ENCODE measurements at places on chromosomes 12 and 14.

GRCh38 chr12:96420277-96420835 is 20.1 kb upstream of the CDK17 start:
- peak; percentile 66 for DNase-seq

- no peak for DNase-seq
Observed at GRCh38 chr12:50192236-50192635, 25.1 kb upstream of the CERS5 start.

GRCh38 chr12:52245259-52245961 is 12.4 kb downstream of the KRT7 start:
- DNase-seq = no peak

GRCh38 chr12:108575199-108575912 is 13.0 kb downstream of the ISCU start:
- no peak for DNase-seq

GRCh38 chr12:12156828-12157227 is 86.1 kb downstream of the BCL2L14 start:
- DNase-seq = no peak

GRCh38 chr12:49347311-49348193 is 864 bp downstream of the DNAJC22 start:
- peak; percentile 77 for DNase-seq

- DNase-seq = no peak
Observed at GRCh38 chr12:19154686-19155085, 25.2 kb downstream of the PLEKHA5 start.

DNA sequence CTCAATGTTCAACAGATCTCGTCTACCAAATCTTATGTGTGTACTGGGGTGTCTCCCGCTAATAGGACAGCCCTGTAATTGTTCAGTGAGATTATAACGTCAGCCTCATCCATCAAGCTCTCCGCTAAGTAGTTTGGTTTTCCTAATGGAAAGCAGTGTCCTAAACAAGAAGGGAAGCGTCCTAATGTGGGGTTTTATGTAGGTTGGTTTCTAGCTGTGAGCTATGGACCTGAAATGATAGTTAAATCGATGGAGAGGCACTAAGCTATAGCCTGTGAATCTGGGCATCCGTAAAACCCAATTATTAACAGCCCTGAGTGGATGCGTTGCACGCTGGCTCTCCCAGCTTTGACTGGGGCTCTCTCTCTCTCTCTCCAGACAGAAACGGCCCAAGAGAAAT is 9.2 kb upstream of the MAP1LC3B2 start:
- no peak for DNase-seq

DNA sequence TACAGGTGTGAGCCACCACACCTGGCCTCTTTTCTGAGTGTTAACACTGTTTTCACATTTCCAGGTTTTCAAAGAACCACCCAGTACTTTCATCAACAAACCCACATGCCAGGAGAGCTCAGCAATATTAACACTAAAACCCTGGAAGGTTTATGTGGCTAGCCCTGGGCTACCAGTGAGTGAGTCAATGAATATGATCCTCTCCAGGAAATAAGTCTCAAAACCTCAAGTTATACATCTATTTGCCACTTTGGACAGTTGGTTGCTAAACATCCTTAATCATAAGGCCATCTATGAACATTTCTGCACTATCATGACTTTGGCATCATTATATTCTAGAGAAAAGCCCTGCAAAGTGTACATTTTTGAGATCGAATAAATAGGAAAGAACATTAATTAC is 6.3 kb upstream of the CDKL1 start:
- no peak for DNase-seq

- DNase-seq = peak; percentile 97
Observed at GRCh38 chr12:75585330-75585729, 73.9 kb upstream of the KRR1 start.

DNA sequence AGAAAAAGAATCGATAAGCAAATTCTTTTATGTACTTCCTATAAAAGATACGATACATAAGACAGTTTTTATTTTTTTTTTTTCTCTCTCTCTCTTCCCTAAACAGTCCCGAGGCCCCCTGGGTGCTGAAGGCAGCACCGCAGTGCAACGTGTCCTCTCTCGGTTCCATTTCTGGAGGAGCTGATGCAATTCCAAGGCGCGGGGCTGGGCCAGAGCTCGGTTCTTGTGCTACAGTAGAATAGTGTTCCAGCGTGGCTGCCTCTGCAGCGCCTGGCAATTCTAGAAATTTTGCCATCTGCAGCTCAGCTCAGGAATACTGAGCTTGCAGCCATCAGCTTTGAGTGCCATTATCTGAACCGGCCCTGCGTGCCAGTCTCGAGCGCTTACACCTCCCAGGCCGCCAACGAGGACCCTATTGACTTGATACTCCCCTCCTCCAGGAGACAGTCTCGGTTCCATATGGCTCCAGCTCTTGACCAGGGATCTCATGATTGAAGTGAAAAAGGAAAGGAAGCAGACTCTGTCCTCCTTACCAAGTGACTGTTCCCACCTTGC is 630 bp downstream of the ALDH1L2 start:
- DNase-seq = peak; percentile 86

DNA sequence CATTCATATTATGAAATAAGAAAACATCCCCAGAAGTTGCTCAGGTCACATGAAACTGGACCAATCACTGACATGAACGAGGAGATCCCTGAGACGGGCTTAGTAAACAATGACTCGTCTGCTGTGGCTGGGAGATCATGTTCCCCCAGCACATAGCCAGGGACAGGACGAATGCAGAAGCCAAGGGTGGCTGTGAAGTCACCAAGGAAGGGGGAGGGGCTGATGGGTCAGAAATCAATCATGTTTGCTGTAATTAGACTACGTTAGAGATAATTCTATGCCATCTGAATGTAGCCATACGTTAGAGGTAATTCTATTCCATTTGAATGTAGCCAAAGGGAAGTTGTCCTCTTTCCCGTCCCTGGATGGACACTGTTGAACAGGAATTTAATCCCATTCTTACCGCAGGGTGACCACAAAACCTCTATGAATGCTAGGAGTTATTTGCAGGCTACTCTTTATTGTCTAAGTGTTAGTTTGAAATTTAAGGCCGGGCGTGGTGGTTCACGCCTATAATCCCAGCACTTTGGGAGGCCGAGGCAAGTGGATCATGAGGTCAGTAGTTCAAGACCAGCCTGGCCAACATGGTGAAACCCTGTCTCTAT is 332.9 kb downstream of the TMEM132D start:
- peak; percentile 74 for DNase-seq

- peak; percentile 67 for DNase-seq
Observed at GRCh38 chr12:70772836-70773235, 135.6 kb upstream of the PTPRB start.

- DNase-seq = no peak
Observed at GRCh38 chr12:133156125-133156690, 25.1 kb upstream of the ZNF268 start.

DNA sequence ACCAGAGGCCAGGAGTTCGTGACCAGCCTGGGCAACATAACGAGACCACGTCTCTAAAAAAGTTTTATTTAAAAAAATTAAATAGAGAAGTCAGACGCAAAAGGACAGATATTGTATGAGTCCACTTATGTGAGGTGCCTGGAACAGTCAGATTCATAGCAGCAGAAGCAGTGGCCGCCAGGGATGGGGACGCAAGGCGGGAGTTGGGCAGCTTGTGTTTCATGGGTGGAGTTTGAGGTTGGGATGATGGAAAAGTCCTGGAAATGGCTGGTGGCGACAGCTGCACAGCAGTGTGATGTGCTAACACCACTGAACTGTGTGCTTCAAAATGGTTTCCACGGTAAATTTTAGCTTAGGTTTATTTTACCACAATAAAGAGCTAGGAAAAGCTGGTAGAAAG is 57.6 kb upstream of the DDX11 start:
- no peak for DNase-seq

DNA sequence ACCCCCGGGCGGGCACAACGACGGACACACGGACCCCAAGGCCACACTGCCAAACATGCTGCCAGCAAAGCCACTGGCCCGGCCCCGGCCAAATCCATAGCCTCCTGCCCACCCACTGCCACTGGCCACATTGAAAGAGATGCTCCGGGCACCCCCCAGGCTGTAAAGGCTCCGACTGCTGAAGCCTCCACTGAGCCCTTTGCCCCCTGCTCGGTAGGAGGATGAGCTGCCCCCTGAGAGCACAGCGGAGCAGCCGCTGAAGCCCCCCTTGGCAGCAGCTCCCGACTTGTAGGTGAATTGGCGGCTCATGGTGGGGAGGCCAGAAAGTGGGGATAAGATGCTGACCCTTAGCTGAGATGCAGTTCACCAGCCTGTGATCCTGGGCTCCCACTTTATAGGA is at the start of gene KRT73:
Gene KRT73 (minus strand): TSS at position 344 of the 400 bp plus-strand sequence. CDS start 35 bp downstream, at position 309.
- no peak for DNase-seq

DNA sequence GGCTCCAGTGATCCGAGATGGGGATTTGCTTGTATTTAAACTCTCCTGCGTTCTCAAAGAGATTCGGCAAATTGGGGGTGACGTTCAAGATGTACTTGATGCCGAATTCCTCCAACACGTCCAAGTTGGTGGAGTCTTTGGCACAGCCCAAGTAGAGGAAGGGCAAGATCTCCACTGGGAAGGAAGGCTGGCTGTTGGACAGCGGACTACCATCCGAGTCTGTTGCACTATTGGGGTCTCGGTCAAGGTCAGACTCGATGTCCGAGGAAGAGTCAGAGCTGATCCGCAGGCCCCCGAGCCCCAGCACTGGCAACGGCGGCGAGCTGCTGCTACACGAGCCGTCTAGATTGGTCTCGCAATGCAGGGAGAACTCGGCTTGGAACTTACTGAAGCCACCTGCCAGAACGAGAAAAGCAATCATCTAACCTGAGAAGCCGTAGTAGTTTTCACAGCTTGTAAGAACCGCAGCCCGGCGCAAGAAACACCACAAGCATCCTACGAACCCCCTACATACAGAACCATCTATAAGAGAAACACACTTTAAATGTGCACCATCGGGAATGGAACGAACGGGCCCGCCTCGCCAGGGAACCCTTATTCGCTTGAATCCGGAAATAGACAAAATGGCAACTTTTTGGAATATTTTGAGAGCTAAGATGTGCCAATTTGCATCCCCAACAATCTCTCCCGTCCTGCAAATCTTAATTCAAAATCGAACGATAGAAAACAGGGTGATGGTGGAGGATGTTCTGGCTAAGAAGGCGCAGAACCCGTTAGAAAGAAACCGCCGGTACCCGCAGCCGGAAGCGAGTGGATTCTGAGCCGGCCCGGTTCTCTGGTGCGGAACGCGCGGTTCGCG is 1.4 kb downstream of the DUSP6 start:
- DNase-seq = peak; percentile 11

- DNase-seq = no peak
Observed at GRCh38 chr12:54060174-54060974, 6.7 kb downstream of the HOXC4 start.

GRCh38 chr12:66149702-66150398 is 19.3 kb upstream of the LLPH start:
- no peak for DNase-seq

- no peak for DNase-seq
Observed at GRCh38 chr14:99166506-99166905, 105.5 kb downstream of the BCL11B start.

DNA sequence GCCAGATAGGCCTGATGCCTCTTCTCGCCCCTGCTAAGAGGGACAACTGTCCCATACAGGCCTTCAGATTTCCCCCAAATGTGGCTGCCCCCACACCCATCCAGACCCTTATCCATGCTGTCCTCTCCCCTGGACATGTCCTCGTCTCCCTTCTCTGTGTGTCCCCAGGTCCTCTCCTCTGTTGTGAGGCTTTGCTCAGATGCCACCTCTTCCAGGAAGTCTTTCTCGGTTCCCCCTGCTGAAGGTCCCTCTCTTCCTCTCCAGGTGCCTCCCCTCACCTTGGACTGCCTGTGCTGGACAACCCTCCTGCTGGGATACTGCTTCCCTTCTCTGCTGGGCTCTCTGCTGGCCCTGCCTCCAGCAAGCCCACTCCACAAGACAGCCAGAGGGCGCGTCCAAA is 33.7 kb downstream of the BEGAIN start:
- no peak for DNase-seq

GRCh38 chr14:54364555-54365415 is 32.0 kb upstream of the CDKN3 start:
- DNase-seq = peak; percentile 78

DNA sequence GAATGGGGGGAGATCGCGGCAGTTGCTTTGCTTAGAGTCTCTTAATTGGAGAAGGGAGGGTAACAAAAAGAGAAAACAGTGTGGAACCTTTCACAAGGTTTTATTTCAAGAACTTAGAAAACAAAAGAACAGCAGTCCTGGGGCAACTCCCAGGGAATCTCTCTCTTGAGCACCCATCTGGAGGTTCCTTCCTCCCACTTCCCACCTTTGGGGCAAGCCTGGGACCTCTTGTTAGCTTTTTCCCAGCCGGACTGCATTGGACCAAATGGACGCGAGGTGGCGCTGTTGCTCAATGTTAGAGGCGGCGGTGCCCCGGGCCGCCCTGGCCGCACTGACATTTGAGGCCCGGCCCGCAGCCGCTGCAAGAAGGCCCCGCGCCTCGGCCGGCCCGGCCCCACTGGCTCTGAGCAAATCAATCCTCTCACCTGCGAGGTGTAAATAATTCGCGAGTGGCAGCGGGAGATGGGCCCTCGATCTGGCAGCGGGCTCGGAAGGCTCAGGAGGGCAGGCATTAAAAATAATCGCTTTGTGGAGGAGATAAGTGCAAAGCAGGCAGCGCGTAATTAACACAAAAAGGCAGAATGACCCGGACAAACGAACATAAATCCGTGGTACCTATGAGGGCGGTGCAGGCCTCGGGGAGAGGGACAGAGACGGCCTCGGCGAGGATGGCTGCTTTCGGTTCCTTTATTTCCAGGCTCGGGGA is 2.8 kb upstream of the HOXC8 start:
- DNase-seq = peak; percentile 69

GRCh38 chr12:92721130-92721529 is 18.3 kb downstream of the PLEKHG7 start:
- DNase-seq = peak; percentile 81

DNA sequence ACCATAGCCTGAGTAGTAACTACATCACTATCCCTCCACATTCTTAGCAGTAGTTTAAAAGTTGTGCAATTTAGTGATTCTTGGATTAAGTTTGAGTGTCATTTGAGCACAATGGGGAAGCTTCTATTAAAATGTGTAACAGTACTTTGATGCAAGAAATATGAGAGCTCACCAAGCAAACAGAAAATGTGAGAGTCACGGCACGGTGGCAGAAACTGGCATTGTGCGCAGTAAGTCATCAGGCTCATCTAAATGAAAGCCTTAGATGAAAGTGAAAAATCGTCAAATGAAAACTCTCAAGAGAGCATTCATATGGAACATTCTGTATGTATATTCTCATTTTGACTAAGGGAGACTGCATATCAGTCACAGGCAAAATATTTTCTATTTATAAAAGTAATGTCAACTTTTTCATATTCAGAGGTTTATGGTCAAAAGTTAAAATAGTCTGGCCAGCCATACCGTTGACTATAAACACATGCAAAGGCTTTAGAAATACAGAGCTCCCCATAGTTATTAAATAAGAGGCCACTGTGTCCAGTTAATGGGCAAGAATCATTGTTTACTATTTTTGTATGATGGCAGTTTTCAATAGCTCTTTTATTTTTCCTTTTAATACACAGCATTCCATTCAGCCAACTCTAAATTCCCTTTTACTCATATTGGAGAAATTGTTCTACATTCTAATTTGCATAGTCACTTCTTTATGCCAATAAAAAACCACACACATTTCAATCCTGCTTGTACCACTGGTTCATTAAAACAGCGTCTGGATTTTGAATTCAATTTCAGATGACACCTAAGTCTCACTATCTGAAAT is 167.9 kb downstream of the PRKD1 start:
- DNase-seq = peak; percentile 28

Data from fibroblast of skin of back (primary cell).